NCI-H2081 (cell line): ENCODE measurements at places on chromosomes 3 and 15.
A peak's percentile ranks its signal among the peaks of the same experiment; 100 is the strongest.

GRCh38 chr3:179071323-179072099 lies at the start of gene ZMAT3:
Gene ZMAT3, minus strand, starts transcription at chr3:179071809. Its CDS starts 4,057 bp downstream, at chr3:179067752.
- peak; percentile 92 for DNase-seq

DNA sequence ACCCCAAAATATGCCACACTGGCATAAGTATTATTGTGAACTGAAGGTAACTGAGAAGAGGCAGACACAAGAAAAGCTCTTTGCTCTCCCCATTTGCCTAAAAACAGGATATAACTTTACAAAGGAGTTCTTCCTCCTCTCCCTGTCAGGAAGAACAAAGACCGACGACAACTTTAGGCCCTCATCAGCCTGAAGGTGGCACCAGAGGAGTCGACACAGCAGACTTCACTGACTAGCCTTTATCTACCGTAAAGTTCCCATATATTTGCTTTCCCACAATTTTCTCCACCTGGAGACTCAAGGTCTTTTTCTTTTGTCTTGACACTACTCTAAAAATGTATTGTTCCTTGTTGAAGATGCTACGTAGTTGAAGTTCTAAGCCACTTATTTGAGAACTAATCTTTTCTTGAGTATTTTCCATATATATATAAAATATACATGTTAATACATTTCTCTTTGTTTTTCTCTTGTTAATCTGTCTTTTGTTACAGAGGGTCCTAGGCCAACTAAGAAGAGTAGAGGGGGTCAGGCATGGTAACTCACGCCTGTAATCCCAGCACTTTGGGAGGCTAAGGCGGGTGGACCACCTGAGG lies 16.2 kb upstream of the XIRP1 start:
- DNase-seq = peak; percentile 9

DNA sequence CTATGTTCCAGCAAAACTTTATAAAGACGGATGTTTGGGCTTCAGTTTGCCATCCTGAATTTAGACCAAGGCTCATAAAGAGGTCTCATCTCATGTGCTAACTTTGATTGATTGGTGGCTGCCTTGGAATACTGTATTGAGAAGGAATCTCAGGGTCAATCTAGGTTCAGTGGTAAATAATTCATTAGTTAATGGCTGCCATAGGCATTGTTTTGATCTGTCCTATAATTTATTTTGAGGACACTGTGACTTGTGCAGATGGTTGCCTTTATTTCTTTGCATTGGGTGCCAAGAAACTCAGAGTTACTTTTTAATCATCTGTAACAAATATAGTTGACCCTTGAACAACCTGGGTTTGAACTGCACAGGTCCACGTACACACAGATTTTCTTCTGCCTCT lies 159.8 kb downstream of the B3GALNT1 start:
- no peak for DNase-seq

DNA sequence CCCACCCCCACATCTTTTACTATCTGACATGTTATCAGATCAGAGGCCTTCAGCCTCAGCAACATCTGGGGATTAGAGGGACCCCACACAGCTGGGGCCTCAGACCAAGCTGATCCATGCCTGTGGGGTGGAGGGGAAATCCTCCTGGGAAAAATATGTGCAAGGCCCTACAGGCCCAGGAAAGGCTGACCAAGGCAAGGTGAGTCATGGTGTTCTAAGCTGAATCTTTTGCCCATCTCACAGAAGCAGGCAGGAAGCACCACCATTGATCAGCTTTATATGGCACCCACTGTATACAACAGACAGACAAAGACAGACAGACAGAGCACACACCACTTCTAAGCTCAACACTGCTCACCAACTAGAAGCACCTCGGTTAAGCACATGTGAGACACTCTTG lies 12.4 kb upstream of the PARP6 start:
- DNase-seq = no peak

- DNase-seq = no peak
Measured at GRCh38 chr15:85619992-85620689, 174.6 kb downstream of the KLHL25 start.

GRCh38 chr3:14371573-14372474 lies 30.6 kb upstream of the SLC6A6 start:
- DNase-seq = peak; percentile 65

DNA sequence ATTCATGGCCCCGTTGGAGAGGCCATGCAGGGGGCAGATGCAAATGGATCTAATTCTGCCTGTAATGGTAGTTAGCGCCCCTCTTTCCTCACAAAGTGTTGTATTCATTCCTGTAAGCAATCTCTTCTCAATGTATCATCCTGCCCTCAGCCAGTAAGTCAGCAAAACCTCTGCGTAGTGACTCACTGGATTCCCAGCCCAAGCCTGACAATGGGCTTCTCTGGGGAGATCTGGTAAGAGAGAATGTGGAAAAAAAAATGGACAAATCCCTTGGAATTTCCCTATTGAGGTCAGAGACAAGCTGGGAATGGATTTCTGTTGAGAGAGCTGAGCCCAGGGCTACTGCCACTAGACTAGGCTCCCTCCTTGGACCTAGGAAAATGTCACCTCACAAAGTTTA lies 25.4 kb downstream of the ADPGK start:
- DNase-seq = no peak

DNA sequence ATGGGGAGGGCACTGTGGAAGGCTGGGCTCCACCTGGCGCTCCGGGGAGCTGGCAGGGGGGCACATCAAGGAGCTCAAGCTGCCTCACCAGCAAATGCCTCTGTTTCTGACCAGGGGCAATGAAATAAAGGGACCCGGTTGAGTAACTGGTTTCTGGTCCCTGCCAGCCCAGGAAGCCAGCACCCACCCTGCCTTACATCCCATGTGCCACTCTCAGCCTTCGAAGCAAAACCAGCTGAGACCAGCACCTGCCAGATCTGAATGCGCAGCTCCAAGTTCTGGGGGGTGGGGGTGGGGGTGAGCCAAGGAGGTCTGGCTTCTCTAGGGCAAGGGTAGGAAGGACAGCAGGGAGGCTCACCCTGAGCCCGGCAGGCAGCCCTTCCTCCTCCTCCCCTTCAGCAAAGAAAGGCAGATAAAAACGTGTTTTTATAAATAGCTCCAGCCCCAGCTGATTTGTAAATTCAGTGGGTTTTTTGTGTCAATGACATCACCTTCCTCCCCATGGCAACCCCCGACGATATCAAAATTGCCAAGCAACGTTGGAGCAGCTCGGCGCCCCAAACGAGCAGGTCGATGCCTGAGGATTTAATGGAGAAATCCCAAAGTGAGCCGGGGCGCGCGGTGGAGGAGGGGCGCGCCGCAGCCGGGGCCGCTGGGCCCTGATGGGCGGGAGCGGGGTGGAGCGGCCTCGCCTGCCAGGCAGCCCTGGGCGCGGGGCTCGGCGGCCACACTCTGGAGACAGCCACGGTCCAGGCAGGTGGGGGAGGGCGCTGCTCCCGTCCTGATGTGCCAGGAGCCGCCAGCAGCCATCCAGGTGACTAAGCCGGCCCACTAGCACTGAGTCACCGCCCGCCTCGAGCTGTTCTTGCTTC lies at the start of gene PAK6:
PAK6 (plus strand) TSS at position 532 of the 872 bp plus-strand sequence. CDS start 25,723 bp downstream, outside the sequence.
- peak; percentile 45 for DNase-seq

DNA sequence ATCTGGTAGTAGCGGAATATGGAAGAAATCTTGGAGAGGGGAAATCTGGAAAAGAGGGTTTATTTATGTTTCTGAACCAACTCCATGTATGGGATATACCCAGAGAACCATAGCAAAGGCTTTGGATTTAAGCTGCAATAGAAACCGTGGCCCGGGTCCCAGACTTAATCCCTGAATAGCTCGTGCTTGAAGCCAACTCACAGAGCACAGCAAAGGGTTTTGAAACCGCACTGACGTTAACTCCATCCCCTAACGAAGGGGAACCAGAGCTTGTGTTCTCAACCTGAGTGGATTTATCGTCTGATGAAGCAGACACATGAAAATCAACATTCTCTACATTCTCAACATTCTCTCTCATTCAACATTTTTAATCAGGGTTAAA lies 154.6 kb downstream of the APBA2 start:
- no peak for DNase-seq

DNA sequence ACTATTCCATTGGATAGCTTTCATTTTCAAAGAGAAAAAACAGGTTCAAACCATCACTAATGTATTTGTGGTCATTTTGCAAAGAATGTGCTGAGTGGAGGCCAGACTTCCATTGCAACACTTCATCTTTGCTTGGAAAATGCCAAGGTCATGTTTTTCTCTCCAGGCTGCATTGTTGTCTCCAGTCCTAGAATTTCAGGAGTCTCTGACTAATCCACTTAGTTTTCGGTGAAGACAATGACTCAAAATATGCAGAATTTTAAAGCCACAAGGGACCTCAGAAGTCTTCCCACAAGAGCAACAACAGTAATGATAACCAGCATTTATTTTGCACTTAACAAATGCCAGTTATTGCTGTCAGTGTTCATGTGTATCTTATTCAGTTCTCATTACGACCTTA lies 277.0 kb downstream of the RYR3 start:
- DNase-seq = no peak

- no peak for DNase-seq
Measured at GRCh38 chr15:95987886-95988573, 342.5 kb upstream of the NR2F2 start.

- DNase-seq = no peak
Measured at GRCh38 chr15:87736401-87736800, 520.1 kb downstream of the NTRK3 start.

DNA sequence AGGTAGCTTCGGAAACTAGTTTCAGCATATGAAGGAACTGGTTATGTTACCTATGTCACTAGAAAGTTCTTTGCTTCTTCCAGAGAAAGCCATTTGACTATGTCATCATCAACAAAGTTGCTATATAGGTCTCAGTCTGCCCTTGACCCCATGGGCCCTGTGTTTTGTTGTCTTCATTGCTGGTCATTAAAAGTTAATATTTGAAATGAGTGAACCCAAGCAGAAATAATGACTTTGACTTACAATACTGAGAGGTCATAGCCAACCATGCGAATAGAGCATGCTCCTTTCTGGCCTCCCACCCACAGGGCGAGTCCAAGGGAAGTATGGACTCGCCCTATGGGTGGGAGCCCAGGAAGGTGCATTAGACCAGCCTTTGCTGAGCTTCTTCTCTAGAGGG lies 40.9 kb downstream of the APH1B start:
- no peak for DNase-seq

- DNase-seq = no peak
Measured at GRCh38 chr3:36595511-36595910, 168.8 kb downstream of the DCLK3 start.

GRCh38 chr3:133948131-133948810 lies 52.6 kb upstream of the RAB6B start:
- no peak for DNase-seq

- DNase-seq = no peak
Measured at GRCh38 chr3:56086355-56086754, 381.9 kb downstream of the ERC2 start.

GRCh38 chr3:121491683-121492320 lies 54.0 kb downstream of the POLQ start:
- no peak for DNase-seq

- no peak for DNase-seq
Measured at GRCh38 chr3:95926904-95927501, 887.4 kb upstream of the EPHA6 start.

DNA sequence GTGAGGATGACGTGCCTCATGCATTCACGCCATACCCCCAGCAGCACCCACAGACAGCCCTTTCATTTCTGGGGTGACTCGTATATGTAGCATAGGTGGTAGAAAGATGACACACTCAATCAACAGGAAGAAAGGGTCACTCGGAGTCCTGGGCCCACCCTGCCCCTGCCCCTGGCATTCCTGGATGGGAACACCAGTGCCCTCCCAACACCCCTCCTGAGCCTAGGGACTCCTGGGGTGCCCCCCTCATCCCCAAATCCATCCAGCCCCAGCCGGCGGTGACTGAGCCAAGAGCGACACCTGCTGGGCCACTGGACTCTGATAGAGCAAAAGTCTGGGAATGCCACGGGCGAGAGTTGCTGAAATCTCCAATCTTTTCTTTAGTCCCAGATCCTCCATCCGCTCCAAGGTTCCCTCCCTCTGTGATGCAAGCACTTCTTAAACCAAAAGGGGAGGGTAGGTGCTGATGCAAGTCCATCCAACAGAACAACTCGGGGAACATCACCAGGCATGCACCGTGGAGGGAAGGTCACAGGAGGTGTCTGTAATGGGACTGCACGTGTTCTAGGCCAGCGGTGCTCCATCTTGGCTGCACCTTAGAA lies 31.1 kb downstream of the ACAN start:
- peak; percentile 17 for DNase-seq
